ENCODE measurements at places on chromosomes 7 and 10.

DNA sequence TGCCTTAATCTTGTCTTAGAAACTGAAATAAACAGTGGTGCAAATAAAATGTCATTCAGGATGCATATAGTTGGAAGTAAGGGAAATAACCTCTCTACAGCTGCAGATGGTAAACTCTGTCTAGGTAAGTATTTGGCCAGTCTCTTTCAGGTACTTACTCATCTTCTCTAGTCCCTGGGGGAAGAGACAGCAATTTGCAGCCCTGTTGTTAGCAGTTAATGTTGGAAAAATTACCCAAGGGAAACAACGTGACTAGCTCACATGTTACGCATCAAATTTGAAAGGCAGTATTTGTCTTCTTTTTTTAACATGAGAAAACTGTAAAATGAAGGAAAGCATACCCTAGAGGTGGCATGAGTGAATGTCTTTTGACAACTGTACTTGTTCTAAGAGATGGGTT, 3.2 kb upstream of the HUS1 start:
- no peak for DNase-seq

DNA sequence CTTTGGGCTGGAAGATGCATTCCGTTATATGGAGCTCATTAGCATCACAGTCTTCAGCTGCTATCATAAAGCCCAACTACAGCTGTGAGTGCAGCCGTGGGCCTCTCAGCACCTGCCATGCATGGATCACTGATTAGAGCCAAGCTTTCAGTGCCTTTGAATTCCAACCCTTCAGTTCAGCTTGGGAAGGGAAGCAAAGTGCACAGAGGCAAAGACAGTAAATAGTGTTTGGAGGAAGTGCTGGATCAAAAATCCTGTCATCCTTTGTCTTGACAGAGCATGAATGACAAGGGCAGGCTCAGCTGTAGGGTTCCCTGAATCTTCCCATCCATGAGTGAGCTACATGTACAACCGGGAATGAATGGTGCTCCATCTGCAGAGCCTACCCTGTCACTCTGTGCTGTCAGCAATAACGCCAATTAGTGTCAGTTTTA, 153.7 kb downstream of the DNAJB9 start:
- DNase-seq: no peak

GRCh38 chr7:8189625-8190024, 72.3 kb downstream of the ICA1 start:
- no peak for DNase-seq

- DNase-seq: no peak
Observed at GRCh38 chr7:31918706-31919393, 151.4 kb downstream of the PDE1C start.

DNA sequence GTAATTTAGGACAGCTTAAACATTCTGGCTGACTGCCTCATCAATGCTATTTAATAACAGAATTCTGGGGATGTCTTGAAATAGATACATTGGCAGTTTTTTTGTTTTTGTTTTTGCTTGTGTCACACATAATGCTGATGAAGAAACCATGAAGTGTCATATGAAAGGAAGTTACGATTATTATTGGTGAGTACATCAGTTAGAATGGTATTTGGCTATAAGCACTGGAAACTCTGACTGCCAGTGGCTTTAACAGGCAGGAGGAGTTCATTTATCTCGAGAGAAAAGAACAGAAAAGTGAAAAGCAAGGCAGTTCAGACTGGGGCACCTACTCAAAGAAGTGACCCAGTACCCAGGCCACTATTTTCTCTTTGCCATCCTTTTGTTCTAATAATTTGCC, 18.1 kb downstream of the LSM8 start:
- no peak for DNase-seq

DNA sequence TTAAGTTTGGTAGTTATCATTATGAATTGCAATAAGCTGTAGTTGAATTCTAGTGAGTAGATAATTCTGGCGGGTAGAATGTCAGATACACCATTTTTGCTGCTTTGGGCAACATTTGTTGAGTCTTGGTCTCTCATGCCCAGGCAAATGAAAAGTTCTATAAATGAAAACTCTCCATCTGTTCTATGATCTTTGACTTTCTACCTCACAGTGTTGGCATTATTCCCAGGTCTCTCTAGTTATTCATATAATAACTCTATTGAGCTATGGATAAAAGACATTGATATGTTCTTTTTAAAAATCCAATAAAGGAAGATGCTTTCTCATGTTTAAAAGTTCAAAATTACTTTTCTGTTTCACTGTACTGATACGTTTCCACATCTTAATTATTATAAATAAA, 415.3 kb upstream of the SEMA3D start:
- DNase-seq: no peak

DNA sequence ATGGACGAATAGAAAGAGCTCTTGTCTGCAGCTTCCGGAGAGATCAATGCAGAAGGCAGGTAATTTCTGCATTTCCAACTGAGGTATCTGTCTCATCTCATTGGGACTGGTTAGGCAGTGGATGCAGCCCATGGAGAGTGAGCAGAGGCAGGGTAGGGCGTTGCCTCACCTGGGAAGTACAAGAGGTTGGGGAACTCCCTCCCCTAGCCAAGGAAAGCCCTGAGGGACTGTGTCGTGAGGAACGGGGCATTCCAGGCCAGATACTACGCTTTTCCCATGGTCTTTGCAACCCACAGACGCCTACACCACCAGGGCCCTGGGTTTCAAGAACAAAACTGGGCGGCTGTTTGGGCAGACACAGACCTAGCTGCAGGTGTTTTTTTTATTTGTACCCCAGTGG, 186.3 kb downstream of the ETV1 start:
- no peak for DNase-seq

DNA sequence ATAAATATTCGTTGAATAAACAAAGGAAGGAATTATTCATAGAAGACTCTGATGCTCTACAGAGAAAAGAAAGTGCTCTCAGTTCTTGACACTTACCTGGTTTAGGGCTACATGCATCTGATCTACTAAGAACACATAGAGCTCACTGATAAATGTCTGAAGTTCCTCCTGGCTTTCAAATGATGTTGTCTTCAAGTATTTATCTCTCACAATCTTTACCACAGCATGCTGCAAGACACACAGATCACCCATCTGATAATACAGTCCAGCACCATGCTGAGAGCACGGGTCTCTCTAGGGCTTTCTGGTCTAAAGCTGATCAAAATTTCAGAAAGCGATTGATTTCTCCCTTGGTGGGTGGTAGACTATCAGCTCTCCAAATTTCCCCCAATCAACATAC, 44.5 kb upstream of the MRPS16 start:
- DNase-seq: no peak

GRCh38 chr7:105493923-105494315, 28.2 kb downstream of the PUS7 start:
- DNase-seq: no peak

- no peak for DNase-seq
Observed at GRCh38 chr10:31075881-31076609, 44.4 kb upstream of the ZNF438 start.

DNA sequence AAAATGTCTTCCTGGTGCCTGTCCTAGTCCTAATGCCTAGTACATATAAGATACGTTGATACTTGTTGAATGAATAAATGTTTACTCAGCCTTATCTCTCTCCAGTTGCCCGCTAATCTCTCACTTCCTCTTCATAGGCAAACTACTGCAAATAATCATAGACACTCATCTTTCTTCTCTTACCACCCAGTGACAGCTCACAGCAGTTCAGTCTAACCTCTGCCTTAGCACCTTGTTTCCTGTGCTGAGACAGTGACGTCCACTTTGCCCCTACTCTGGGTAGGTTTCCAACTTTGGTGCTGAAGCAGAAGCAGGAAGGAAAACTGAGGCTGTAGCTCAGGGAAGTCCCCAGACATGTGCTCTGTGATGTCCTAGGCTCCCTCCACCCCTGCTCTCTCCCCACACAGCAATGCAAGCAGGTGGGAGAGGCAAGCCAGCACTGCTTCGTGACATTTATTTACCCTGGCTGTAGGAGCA, 45.5 kb upstream of the RHOBTB1 start:
- DNase-seq: no peak

GRCh38 chr10:92692697-92693533, 3.2 kb downstream of the HHEX start:
- no peak for DNase-seq

DNA sequence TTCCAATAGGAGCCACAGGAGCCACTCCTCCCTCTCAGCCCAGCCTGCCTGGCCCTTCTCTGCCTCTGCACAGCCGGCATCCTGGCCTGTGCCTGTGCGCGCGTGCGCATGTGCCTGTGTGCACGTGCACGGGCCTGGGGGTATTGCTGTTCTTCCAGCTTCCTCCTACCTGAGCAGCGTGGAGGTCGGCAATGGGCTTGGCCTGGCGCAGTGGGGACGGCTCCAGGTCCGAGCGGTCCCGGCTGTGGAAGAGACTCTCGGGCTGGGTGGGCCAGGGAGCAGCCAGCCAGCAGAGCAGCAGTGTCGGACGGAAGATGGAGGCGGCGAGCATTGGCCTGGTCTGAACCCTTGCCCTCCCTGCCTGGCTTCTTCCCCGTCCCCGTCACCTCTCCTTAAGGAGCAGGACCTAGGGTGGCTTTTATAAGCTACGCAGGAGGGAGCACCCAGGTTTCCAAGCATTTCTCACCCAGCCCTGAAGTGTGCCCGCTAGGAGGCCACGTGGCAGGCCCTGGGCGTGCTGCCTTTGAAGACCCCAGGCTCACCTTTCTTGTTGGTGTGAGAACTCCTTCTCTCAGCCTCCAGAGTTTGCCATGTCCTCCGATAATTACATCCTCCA, at the start of gene MMP21:
TSS of gene MMP21 (minus strand) at position 331 of the 616 bp plus-strand sequence. CDS start at position 331, 0 bp downstream.
- DNase-seq: no peak

DNA sequence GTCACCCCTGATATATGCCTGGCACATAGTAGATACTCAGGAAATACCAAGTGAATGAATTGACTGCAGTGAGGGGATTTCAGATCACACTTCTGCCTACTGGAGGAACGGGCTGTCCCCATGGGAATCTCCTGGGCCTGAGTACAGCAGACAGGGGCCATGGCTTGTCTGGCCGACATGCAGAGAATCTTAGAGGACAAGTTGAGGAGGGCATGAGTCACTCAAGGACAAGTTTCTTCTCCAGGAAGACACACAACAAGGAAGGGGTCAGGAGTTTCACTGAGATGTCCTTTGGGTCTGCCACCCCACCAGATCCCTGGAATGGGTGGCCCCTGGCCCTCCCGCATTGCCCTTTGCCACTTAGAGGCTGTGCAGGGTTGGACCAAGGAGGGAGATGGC, 20.7 kb downstream of the PLPP4 start:
- DNase-seq: no peak

DNA sequence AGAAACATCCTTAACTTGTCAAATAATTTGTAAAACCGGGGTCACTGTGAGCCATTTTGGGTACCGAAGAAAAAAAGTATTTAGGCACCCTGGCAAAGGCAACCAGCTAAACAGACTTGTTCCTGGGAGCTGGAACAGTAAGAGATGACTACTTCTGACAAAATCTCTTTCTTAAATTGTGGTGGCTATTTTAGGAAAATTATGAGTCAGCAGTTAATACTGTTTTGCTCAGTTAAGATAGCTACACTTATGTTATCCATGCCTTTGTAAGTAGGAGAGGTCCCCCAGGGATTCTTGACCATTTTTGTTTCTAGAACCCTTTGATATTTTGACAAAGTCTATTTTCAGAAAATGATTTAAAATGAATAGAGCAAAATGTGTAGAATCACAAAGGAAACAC, 68.7 kb downstream of the TAX1BP1 start:
- DNase-seq: no peak

DNA sequence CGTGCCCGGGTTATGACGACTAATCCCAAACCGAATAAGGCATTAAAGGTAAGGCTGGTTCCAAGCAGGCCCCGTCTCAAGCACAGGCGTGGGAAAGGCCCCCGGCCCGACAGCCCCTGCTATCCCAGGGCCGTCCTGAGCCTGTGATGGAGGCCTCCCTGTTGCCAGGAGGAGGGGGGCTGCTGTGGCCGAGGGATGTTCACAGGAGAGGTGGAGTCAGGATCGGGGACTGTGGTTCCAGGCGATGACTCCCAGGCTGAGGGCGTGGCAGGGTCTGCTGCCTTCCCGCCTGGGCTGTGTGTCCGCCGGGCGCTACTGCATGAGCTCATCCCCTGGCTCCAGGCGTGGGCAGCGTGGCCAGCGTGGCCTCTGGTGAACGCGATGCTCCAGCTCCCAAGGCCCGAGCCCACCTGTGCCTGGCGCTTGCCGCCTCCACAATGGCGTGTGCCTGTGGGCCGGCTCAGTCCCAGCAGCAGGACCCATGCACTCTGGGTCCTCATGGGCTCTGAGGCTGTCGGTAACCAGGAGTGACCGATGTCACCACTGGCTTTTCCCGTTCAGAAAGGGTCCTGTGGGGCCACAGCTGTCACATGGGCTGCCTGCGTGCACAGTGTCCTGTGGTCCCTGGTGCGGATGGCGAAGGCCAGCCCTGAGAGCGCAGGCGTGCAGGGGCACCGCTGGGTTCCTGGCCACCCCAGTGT, 8.8 kb downstream of the MAFK start:
- no peak for DNase-seq

GRCh38 chr7:40437498-40437897, 302.7 kb downstream of the SUGCT start:
- DNase-seq: no peak

GRCh38 chr7:94239661-94240234, 154.9 kb upstream of the COL1A2 start:
- DNase-seq: no peak

DNA sequence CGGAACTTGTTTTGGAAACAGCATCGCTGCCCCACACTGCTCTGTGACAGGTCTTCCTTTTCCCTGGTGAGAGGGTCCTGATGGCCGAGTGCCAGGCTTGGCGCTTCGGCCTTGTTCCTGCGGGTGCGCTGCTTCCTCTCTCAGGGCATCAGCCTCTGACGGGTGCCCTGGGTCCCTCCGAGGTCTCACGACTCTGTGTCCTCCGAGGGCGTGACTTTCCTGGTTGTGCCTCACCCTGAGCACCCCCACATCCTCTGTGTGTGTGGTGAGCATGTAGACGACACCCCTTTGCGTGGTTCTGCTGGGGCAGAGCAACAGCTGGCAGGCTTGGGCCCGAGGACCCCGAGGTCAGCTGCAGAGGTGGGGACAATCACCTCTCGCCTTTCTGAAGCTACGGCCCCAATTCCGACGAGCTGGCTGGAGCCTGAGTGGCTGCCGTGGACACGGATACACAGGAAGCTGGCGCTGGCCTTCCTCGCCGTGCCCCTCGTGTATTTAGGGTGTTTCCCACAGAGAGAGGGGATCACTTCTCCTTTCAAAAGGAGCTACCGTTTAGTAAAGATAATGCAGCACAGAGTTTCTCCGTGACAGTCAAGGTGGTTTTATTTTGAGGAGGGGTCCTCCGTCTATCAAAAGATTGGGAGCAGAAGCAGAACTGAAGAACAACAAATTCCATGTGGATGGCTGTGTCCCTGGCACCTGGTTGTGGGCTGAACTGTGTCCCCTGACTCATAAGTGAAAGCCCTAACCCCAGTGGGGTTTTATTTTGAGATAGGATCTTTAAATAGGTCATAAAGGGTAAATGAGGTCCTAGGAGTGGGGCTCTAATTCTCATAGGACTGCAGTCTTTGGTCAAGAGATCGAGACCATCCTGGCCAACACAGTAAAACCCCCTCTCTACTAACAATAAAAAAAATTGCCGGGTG, 36.2 kb upstream of the PITRM1 start:
- no peak for DNase-seq

- no peak for DNase-seq
Observed at GRCh38 chr10:48466611-48467240, 138.1 kb downstream of the ARHGAP22 start.

Data from NK-92 treated with Interleukin-12 subunit alpha and Interleukin-12 subunit beta, amount 100 ng/mL, for 24 hours (cell line).